ENCODE measurements at places on chromosomes 1 and 21. TPM values are rescaled to one million over a fixed set of nuclear protein-coding genes. Genes with fewer than 3 reads are reported as not detected.
A peak's percentile ranks its signal among the peaks of the same experiment; 100 is the strongest.

DNA sequence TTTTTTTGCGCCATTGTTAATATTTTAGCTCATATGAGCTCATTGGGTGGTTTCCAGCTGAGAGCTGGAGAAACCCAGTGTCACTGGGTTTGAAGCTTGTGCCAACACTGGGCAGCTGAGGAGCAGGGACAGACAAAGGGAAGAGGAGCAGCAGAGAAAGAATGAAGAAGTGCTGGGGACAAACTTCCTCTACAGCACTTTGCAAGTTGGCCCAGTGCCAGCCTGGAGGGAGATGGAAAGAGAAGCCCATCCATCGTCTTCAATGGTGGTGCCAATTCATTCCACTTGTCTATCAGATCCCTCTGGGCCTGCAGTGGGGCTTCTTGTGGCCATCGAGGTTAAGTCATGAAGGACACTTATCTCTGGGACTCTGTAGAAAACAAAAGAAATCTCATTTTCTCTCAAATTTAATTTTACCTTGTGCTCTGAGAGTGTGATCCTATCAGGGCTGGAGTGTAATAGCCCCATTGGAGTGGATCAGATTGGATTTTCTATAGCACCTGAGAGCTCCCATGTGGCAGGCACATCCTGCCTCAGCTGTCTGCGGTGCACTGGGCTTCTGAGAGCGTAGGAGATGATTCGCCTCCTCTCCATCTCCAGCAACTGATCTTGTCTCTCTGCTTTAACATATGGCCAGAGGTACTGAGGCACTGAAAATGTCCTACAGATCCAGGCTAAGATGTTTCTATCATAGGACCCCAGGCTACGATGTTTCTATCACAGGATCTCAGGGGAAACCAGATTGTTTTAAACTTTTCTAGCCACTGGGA, 114.7 kb downstream of the TNR start:
- DNase-seq = no peak

DNA sequence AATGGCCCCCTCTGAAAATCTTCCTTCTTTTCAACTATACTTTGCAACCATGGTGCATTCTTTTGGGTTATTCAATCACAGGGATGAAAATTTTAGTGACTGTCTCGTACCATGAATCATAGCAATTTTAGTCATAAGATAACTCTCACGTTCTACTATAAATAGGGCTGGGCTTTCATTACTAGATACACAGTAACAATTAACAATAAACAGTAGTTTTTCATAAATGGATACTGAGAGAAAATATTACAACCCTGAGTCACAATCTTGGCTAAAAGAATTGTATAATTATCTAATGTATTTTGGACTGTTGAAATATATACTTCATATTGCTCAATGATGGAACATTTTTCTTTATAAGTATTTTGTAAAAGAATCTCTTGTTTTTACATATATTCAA, 96.1 kb downstream of the TEX35 start:
- DNase-seq = no peak

- peak; percentile 84 for DNase-seq
These were observed 25.3 kb upstream of the ETV3 start for GRCh38 chr1:157163273-157164127.

DNA sequence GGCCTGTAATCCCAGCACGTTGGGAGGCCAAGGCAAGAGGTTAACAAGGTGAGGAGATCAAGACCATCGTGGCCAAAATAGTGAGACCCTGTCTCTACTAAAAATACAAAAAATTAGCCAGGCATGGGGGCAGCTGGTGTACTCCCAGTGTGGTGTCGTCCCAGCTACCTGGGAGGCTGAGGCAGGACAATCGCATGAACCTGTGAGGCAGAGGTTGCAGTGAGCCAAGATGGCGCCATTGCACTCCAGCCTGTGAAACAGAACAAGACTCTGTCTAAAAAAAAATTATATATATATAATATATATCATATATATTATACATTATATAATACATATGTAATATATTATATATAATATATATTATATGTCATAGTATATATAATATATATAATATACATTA, 249.2 kb upstream of the TPTE start:
- DNase-seq = no peak

GRCh38 chr21:29238967-29239290, 59.8 kb upstream of the BACH1 start:
- no peak for DNase-seq

GRCh38 chr1:31696242-31696641, 7.6 kb downstream of the COL16A1 start:
- DNase-seq = no peak

The KCNK1 gene
- 22.2 TPM for total RNA-seq

GRCh38 chr1:199856216-199856780, 171.2 kb upstream of the NR5A2 start:
- no peak for DNase-seq

DNA sequence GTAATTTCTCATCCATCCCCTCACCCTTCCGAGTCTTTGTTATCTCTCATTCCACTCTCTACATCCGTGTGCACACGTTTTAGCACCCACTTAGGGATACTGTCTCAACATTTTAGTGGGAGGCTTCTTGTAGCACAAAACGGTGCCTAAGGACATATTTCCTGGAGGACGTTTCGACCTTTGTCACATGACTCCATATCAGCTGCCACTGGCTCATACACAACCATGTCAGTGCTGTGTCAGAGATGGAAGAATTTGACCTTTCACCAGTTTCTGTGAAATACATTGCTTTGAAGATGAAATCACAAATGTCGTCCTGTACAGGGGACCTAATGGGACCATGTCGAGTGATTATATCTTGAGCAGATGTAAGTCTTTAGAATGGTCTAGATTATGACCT, 15.6 kb downstream of the B3GALT5 start:
- no peak for DNase-seq

DNA sequence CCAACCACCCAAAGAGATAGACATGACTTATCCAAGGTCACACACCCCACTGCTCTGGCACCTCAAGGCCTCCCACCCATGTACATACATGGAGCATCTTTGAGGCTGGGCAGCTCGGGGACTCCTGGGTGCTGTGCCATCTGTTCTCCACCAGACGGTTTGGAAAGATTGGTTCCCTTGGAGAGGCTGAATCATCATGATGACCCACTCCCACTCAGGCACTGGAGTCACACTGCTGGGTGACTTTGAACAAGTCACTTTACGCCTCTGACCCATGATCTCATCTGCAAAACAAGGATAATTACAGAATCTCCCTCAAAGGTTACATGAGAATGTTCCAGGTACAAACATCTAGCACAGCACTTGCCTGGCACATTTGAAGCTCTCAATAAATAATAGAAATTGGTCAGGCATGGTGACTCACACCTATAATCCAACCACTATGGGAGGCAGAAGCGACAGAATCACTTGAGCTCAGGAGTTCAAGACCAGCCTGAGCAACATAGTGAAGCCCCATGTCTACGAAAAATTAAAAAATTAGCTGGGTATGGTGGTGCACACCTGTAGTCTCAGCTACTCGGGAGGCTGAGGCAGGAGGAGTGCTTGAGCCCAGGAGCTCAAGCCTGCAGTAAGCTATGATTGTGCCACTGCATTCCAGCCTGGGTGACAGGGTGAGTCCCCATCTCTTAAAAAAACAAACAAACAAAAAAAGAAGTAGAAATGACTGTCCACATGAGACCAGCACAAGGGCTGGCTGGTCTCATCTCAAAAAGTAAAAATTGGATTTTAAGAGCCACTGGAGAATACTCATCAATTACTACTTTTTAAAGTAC, 74.9 kb downstream of the RRAGC start:
- DNase-seq = no peak

The KCNE2 gene
- total RNA-seq = 1.0 TPM

The ZNF695 gene
- total RNA-seq = 0.66 TPM

The PBX1 gene
- total RNA-seq = 52.6 TPM

GRCh38 chr21:32279377-32279680, 480 bp upstream of the MIS18A start:
- no peak for DNase-seq

GRCh38 chr1:198212675-198213074, 55.9 kb downstream of the NEK7 start:
- DNase-seq = no peak

The SETD4 gene
- total RNA-seq = 18.9 TPM

The RAB3B gene
- 3.5 TPM for total RNA-seq

GRCh38 chr1:38059635-38060250, 13.2 kb upstream of the POU3F1 start:
- no peak for DNase-seq

DNA sequence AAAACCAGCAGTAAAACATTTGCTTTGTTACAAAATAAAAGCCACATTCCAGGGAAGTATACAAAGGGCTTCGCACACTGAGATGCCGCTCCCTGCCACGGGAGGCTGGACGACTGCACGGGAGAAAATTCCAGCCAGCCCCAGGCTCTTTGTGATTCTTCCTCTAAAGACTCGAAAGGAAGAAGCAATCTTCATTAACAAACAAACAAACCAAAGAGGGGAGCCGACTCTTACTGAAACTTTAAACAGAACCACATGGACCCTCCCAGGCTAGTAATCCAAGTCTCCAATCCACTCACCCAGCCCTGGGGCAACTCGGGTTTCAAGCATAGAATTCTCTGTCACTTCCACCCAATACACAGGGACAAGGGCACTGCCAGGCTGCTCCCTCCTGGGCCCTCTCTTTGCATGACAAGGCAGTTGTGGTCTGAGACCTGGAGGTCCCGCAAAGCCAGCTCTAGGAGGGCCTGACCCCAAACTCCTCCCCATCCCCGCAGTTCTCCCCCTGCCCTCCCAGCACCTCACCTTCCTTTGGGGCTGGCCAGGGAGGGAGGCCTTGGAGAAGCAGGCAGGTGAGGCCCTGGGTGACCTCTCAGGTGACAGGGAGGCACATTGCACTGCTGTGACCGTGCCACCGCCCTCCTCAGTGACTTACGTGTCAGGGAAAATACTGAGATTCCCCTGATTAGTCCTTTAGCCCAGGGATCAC, 26.6 kb upstream of the COL18A1 start:
- no peak for DNase-seq

The PADI2 gene
- total RNA-seq = 398 TPM

DNA sequence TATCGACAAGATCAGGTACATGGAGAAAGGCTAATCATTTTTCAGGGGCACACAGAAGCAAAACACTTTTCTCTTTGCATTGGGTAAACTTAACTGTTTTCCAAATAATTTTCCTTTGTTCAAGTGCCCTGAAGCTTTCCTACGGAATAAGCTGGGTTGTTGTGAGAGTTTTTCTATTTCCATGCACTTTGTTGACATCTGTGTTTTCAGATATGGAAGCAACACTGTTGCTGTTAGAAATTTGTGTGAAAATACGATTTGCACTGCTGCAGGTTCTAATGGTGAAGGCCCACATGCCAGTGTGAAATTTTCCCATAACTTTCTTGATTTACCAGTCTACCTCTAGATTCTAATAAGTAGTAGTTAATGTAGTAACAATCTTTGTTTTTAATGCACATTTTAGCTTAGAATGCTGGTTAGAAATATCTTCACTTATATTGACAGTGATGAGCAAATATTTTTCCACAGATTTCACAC, 18.3 kb downstream of the NFYC start:
- no peak for DNase-seq

The EXTL1 gene
- 0.14 TPM for total RNA-seq

- DNase-seq = peak; percentile 43
These were observed 20.5 kb downstream of the COL6A1 start for GRCh38 chr21:46001821-46002681.

- DNase-seq = no peak
These were observed 15.9 kb upstream of the SKI start for GRCh38 chr1:2212274-2212531.

GRCh38 chr1:158200527-158200926, 19.8 kb downstream of the CD1D start:
- DNase-seq = no peak

GRCh38 chr1:118271883-118272282, 86.9 kb upstream of the SPAG17 start:
- no peak for DNase-seq

The TATDN3 gene
- 10.5 TPM for total RNA-seq

DNA sequence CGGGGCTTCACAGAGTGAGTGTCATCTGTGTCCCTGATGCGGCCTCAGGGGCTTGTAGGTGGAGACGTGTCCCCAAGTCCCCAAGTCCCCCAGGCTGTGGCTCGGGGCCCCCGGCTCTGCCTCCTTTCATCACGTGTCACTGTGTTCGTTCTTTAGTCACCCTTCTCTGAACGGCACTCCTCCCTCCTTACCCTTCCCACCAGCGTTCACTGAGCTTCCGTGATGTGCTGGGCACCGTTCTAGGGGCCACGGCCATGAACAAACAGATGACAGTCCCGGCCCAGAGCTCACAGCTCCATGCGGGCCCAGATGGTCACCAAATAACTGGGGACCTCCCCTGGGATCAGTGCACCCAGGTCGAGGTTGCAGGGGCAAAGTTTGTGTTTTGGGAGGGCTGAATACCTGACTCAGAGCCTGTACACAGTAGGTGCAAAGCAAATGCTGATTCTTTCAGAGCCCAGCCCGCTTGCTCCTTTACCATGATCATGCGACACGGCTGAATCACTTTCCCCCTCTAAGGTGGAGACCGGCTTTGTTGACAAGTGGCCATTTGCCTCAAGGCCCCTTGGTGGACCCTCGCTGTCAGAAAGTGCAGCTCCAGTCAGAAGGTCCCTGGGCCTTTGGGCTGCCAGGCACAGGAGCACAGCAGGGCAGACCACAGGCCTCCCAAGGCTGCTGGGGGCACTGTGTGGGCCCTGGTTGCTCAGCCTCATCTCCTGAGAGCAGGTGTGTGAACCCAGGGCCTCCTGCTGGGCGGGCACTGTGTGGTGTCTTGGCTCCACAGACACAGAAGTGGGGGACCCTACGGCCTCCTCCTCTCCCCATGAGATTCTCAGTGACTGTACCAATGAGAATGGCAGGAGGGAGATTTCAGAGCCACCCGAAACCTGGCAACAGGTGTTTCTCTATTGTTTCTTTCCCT, 592.5 kb downstream of the PTPRU start:
- DNase-seq = no peak

- DNase-seq = peak; percentile 91
These were observed at the start of gene C1orf21 for GRCh38 chr1:184386312-184387068. TSS of gene C1orf21 (plus strand) at chr1:184387029. CDS start at chr1:184477510, 90,481 bp downstream.

GRCh38 chr1:226632169-226632879, 83.8 kb downstream of the STUM start:
- DNase-seq = no peak

The LPAR3 gene
- 3.5 TPM for total RNA-seq

GRCh38 chr1:168469690-168470089, 74.1 kb downstream of the XCL2 start:
- DNase-seq = peak; percentile 61

- DNase-seq = no peak
These were observed 26.5 kb upstream of the SLC45A3 start for GRCh38 chr1:205706601-205707502.

- DNase-seq = peak; percentile 77
These were observed 27.8 kb upstream of the SUMO3 start for GRCh38 chr21:44845418-44846223.

GRCh38 chr1:19000065-19000464, 43.6 kb upstream of the IFFO2 start:
- no peak for DNase-seq

DNA sequence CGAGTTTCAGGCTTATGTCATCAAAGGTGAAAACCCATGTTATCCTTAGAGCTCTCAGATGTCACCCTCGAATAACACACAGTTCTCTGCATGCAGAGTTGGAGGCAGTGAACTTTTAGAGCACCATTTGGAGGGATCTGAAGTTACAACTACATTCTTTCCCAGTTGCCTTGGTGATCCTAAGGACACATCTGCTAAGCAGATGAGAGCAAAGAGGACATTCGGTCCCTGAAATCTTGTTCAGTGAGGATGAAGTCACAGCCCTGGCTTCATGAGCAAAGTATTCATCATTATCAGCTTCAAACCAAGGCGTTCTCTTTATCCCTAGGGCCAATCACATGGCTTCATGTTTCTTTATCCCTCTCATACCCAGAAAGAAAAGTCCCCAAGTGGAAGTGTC, 23.1 kb upstream of the MCOLN2 start:
- no peak for DNase-seq

The CFHR3 gene
- not detected for total RNA-seq

- DNase-seq = no peak
These were observed 2.2 kb upstream of the FOXD3 start for GRCh38 chr1:63320022-63320721.

All from mucosa of descending colon (tissue), 3 donors.